Left ventricle myocardium inferior (tissue), 1 donor: ENCODE measurements at places on chromosomes 1 and 21.

DNA sequence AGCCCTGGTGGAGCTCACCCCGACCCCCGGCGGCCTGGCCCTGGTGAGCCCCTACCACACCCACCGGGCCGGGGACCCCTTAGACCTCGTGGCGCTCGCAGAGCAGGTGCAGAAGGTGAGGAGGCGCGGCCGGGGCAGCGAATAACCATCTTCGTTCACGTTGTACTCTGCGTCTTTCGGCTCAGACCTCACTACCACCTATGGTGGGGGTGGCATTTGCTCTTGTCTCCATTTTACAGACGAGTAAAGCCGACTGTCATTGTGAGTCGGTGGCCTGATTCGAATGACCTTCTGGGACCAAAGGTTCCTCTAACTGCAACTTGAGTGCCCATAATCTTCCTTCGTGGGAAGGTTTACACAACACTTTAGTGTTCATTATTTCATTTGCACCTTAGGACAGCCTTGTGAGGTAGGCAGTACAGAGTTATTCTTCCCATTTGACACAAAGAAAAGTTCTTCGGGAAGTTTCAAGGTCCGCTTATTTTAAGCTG, 506 bp downstream of the C1orf50 start:
- no peak for DNase-seq

- no peak for DNase-seq
Measured at GRCh38 chr1:16081636-16082035, 8.2 kb upstream of the FAM131C start.

DNA sequence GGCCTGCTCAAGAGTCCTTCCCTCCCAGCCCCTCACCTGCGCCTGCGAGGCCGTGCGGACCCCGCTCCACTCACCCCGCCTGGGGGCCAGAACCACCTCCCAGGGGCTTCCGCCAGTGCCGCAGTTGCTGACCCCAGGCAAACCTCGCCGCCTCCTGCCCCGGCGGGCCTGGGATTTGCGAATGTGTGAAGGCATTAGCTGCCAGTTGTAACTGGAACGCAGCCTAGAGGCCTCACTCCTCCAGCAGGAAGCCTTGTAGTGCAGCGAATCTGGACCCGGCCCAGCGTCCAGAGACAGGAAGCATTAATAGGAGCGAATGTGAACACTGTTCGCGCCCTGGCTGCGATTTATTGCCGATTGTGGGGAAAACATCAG, 140.9 kb upstream of the ARHGEF16 start:
- DNase-seq, result peak; percentile 91

GRCh38 chr1:169090900-169091311, 15.6 kb upstream of the ATP1B1 start:
- no peak for DNase-seq

DNA sequence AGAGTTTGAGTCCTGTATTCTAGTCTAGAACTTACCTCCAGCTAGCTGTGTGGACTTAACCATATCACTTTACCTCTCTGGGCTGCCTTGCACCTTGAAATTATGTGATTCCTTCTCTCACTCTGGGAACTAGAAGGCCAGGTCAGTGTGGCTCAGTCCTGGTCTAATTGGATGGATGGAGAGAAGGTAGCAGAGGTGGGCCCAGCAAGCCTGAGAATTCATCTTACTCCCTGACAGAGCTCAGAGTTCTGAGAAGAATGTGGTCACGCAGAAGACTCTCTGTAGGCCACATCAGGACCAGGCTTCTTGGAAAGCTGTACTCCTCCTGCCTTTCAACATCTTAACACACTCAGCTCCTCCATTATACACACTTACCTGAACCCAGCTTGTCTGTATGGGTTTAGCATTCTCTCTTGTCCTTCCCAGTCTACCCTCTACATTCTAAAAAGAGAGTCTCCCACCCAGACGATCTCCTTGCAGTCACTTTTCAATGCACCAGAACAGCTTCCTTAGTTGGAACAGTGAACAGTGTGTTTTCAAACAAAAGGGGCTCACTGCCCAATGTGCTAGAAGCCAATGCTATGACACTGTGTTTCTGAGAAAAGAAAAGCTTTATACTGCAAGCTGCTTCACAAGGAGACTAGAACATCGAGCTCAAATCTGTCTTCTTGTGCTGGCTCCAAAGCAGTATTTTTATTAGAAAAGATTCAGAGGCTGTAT, 60.5 kb downstream of the CAPN9 start:
- DNase-seq, result no peak

GRCh38 chr1:35702508-35702907, 16.2 kb downstream of the C1orf216 start:
- no peak for DNase-seq

DNA sequence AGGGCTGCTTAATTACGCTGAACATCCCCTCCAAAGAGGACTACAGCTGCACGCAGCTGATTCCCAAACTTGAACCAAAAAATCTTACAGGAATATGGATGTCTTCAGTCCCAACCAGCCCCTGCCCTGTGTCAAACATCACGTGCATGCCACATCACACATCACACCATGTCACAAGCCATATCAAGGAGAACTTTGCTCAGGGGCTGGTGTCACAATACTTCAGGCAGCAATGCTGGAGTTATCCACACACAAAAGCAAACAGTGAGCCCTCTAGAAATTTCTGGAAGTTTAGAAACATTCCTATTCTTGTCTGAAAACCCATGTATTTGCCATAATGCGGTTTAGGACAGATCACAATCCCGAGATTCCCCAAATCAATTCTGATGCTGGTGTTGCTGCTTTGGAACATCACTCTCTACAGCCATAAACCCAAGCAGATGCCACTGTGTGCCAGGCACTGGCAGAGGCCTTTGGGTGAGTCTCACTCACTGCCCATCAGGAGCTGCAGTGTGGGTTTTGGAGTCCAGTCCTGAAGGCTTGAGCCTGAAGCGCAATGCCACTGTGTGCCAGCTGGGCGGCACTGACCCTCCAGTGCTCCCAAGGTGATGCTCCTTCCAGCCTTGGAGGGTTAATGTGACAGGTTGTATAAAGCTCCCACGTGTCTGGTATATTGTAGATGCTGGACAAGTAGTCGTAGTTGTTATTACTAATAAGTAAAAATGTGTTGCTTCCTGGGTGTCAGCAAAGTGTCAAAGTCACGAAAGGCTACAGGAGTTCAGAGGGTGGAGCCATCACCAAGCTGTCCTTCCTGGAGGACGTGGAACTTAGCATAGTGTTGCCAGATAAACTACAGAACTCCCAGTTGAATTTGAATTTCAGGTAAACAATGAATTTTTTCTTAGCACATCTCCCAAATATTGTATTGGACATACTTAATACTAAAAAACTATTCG, 20.1 kb upstream of the EFNA1 start:
- DNase-seq, result no peak

DNA sequence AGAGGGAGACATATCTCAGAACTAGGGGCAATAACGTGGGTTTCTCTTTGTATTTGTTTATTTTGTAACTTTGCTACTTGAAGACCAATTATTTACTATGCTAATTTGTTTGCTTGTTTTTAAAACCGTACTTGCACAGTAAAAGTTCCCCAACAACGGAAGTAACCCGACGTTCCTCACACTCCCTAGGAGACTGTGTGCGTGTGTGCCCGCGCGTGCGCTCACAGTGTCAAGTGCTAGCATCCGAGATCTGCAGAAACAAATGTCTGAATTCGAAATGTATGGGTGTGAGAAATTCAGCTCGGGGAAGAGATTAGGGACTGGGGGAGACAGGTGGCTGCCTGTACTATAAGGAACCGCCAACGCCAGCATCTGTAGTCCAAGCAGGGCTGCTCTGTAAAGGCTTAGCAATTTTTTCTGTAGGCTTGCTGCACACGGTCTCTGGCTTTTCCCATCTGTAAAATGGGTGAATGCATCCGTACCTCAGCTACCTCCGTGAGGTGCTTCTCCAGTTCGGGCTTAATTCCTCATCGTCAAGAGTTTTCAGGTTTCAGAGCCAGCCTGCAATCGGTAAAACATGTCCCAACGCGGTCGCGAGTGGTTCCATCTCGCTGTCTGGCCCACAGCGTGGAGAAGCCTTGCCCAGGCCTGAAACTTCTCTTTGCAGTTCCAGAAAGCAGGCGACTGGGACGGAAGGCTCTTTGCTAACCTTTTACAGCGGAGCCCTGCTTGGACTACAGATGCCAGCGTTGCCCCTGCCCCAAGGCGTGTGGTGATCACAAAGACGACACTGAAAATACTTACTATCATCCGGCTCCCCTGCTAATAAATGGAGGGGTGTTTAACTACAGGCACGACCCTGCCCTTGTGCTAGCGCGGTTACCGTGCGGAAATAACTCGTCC, 1.3 kb upstream of the OLIG2 start:
- DNase-seq, result no peak

DNA sequence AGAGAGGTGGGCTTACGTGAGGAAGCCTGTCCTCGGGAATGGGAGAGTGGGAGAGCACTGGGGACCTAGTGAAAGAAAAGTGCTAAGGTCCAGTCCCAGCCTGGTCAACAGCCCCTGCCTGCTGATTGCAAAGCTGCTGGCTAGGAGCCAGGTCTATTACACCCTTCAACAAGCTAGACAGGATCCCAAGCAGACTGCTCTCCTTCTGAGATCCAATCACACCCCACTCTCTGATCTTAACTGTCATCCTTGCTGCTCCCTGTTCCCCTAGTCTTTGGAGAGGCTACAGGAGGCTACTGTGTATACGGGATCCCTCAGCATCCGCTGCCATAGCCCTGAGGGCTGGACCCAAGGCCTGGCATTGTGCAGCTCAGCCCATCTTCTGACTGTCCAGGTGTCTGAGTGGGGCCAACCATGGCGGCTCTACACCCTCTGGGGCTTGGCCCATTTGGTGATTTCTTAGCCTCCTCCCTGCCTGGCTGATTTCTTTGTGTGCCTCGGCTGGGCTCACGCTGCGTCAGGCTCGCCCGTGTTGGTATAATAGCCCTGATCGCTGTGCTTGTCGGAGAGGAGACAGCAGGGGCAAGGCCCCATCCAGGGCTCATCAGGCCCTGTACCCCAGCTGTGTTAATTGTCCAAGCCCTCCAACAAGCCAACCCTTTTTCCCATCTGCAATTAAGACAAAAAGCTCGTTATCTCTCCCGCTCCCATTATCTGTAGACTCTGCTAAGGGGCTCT, 43.9 kb downstream of the NAV1 start:
- DNase-seq, result no peak

- no peak for DNase-seq
Measured at GRCh38 chr1:99481391-99481996, 164.4 kb upstream of the PALMD start.

GRCh38 chr1:150619576-150620509, 9.6 kb downstream of the ENSA start:
- no peak for DNase-seq

- DNase-seq, result no peak
Measured at GRCh38 chr1:161086457-161086856, 2.9 kb downstream of the NECTIN4 start.

DNA sequence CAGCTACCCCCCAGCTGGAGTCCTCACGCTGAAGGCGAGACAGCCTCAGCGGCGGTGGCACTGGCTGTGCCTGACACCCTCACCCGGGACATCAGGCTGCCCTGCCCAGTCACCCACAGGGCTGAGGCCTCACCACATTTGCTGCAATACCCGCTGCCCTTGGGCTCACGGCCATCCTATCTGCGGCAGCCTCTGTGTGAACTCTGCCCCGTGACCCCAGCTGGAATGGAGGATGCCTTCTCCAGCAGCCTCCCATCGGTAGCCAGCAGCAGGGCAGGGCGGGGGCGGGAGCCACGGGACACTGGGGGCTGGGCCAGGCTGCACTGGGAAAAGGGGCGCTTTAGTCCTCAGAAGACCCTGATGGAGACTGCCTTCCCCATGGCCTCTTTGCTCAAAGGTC, 112.4 kb upstream of the ZBTB40 start:
- DNase-seq, result no peak

GRCh38 chr1:21027805-21028204, 148.9 kb downstream of the EIF4G3 start:
- no peak for DNase-seq

DNA sequence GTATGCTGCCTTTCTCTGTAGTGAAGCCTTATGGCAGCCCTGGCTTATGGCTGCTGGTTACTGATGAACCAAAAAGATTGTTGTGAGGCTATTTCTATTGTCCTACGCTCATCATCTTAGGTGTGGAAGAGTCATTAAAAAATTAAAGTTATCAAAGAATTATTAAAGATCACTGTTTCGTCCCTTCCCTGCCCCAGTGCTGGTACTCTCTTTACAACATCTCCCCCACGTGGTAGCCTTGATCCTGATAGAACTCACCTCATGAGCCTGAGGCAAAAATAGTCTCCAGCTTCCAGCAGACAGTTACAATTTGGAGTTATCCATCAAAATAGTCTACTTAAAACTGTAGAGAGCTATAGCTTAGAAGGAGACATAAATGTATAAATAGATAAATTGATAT, 201.5 kb downstream of the S1PR1 start:
- DNase-seq, result no peak

DNA sequence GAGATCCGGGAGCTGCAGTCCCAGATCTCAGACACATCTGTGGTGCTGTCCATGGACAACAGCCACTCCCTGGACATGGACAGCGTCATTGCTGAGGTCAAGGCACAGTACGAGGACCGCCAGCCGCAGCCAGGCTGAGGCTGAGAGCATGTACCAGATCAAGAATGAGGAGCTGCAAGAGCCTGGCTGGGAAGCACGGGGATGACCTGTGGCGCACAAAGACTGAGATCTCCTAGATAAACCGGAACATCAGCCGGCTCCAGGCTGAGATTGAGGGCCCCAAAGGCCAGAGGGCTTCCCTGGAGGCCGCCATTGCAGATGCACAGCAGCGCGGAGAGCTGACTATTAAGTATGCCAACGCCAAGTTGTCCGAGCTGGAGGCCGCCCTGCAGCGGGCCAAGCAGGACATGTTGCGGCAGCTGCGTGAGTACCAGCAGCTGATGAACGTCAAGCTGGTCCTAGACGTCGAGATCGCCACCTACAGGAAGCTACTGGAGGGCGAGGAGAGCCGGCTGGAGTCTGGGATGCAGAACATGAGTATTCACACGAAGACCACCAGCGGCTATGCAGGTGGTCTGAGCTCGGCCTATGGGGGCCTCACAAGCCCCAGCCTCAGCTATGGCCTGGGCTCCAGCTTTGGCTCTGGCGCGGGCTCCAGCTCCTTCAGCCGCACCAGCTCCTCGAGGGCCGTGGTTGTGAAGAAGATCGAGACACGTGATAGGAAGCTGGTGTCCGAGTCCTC, 25.5 kb downstream of the ETV3L start:
- peak; percentile 72 for DNase-seq

DNA sequence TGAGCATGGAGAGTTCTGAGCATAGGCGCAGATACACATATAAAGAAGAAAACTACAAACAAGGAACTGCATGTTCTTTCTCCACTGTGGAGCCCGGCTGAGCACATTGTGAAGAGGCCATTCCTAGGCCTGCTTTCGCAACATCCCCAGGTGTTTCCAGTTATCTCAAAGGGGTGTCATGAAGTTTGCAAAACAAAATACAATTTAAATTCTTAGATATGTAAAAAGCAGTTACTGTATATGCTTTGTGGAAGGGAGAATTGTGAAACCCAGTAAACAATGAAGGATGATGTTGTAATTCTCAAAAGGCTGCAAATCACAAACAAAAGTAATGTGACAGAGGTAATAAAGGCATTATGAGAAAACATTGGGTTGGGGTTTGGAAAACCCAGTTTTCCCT, 98.6 kb upstream of the ZNF644 start:
- DNase-seq, result no peak

DNA sequence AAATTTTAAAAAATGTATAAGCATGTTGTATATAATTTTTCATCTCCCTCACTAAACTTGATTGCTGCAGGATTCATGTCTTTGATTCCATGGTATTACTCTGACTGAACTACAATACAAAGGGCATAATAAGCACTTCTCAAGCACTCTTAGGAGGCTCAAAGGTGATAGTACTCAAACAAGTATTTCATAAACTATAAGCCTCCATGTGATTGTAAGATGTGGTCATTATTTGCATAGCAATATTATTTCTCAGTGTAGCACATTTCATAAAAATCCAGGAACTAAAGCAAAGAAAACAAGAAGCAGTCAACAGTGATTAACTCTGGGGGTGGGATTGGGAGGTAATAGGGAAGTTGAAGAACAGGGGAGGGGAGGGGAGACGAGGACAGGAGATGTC, 106.2 kb upstream of the DPT start:
- DNase-seq, result no peak
